NCI-H1417 (cell line): ENCODE measurements at places on chromosomes 1 and 21.

DNA sequence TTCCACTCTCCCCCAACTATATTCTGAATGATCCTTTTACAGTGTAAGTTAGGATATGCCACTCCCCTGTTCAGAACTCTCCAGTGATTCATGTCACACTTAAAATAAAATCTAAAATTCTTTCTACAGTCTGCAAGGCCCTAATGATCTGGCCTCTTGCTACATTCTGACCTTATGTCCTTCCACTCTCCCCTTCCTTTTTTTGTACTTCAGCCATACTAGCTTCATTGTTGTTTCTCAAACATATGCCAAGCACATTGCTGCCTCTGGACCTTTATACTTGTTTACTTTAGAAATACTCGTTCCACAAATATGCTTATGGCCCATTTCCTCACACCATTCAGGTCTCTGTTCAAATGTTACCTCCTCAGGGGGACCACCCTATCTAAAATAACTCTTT is 14.8 kb upstream of the PSMA5 start:
- DNase-seq: no peak

DNA sequence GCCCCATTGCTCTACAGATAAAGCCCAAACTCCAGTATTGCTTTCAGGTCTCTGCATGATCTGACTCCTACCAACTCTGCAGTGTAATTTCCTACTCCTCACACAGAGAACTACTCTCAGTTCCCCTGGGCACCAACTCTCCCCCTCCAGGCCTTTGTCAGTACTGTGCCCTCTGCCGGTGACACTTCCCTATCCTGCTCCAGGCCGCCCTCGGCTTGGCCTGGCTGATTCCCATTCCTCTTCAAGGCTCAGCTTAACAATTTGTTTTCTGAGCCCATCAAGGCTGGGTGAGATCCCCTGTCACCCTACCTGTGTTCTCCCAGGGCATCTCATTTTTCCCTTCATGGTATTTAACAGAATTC is 2.6 kb downstream of the SLAMF8 start:
- DNase-seq: peak; percentile 63

DNA sequence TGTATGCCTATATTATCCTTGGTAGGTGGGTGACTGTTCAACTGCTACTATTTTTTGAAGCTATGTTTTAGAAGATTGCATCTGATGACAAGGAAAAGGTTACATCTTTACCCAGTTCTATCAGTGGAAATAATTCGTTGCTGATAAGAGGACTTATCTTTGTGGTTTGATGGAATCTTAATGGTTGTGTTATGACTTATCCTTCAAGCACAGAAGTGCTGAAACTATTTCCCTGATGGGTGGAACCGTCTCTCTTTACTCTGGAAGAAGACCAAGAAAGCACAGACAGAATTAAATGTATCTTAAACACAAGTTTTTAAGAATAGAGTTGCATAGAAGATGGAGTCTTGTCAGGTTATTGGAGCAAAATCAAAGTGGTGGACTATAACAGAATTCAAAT is 437.7 kb upstream of the KAZN start:
- DNase-seq: no peak

DNA sequence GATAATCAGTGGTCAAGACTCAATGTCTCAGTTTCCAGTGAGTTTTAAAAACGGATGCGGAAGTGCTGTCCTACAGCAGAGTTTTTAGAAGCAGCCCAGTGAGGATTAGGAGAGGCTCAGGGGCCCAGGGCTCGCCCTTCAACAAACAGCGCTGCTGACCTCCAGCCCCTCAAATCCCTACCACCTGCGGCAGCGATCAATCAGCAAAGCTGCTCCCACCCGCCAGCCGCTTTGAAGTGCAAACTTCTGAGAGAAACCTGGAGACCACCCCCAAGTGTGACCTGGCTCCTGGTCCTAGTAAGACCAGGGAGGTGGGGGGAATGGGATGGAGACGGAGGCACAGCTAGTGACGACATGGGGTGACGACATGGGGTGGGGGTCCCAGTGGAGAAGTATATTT is 14.4 kb downstream of the ZBTB17 start:
- DNase-seq: no peak

DNA sequence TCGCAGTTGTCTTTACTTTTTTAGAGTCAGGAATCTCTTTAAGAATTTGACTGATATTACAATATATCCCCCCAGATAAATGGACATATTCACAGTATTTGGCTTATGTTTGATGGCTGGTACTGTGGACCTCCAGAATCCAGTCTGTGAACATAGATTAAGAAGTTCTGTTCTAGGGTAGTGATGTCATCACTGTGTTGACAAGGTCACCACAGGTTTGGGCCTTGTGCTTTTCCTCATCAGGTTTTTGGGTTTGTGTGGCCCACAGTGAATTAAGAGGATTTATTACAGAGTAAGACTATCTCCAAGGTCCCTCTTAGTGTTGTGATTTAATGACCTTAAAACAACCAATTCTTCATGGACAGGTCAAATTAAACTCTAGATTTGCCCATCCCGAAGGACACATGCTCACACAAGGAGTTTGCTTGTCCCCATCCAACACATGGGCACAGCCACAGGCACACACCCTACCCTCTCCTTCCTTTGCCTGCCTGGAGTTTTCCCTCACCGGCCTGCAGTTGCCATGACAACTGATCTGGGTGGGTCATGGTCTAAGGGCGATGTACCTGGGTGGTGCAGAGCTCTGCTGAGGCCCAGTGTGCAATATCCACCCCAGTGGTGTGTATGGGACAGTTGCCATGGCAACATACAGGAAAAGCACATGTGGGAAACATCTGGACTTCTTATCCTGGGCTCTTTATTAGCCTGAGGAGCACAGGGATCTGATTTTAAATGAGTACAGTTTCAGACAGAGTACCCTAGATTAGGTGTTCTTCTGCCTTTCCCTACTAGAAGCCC is 98.6 kb downstream of the NAV1 start:
- DNase-seq: peak; percentile 22

- no peak for DNase-seq
These were observed 73.6 kb downstream of the ZNF281 start for GRCh38 chr1:200336101-200336845.

DNA sequence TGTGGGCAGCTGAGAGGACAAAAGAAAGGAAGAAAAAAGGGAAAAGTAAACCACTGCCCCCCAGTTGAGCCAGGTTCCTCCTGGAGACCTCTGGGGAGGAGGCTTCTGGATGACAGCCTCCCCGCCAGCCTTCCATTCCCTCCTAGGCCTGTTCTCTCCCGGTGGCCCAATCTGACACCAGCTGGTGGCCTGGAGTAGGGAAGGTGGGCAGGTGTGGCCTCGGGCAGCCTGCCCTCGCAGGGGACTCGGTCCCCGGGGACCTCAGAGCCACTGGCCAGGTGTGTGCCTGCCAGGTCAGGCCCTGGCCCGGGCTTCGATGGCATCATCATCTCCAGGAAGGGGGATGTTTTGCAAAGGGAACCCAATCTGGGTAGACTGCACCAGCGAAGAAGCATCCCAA is 159.0 kb downstream of the CASZ1 start:
- DNase-seq: no peak

- no peak for DNase-seq
These were observed 95.3 kb downstream of the FOXD2 start for GRCh38 chr1:47532921-47533792.

DNA sequence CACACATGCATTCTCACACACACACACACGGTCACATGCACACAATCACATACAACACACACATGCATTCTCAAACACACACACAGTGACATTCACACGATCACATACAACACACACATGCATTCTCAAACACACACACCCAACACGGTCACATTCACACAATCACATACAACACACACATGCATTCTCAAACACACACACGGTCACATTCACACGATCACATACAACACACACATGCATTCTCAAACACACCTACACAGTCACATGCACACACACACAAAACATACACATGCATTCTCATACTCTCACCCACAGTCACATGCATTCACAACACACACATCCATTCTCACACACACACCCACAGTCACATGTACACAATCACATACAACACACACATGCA is 135.0 kb downstream of the CASZ1 start:
- no peak for DNase-seq

DNA sequence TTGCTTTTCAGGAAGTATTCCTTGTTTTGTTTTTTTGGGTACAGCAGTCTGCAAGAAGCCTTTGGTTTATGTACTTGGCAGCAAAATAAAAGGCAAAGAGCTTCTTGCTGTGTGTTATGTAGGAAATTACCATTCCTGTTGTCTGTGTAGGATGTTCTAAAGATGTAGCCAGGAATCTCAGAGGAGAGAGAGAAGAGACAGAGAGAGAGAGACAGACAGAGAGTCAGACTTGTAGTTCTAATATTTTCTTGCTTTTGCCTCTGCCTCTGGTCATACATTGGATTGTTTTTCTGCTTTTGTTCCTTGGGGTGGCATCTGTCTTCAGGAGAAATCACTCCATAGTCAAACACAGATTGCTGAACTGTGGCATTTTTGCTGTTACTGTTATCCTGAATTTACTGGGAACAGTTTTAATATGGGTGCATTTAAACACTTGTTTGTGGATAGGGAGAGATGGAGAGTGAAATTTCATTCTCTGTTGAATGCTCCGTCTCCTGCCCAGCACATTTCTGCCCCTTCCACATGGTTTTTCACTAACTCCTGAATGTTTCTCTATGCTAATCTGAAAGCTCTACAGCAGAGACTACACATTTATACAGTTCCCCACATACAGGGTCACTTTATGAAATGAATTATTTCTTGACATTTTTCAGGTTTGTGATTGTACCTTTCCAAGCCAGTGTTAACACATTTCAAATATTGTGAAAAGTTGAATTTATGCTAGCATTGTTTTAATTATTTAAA is 49.8 kb downstream of the POU2F1 start:
- peak; percentile 8 for DNase-seq
